ENCODE measurements at places on chromosomes 11 and 22.

GRCh38 chr11:67280341-67280787, 8.7 kb upstream of the ANKRD13D start:
- DNase-seq = no peak

DNA sequence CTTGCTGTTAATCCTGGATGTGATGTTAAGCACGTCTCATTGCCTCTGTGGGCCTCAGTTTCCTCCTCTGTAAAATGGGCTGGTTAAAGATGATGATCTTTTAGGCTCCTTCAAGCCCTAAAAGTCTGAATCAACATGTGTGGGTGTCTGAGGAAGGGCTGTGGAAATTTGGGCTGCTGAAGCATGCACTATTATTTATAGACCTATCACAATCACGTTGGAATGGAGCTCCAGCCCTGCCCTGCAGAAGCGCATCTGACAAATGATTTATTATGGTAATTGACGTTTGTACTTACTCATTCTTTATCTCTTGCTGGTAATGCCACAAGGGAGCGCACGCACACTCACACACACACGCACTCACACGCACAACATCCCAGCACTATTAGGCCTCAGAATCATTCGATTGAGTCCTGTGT, 20.4 kb downstream of the P2RX3 start:
- DNase-seq = no peak

DNA sequence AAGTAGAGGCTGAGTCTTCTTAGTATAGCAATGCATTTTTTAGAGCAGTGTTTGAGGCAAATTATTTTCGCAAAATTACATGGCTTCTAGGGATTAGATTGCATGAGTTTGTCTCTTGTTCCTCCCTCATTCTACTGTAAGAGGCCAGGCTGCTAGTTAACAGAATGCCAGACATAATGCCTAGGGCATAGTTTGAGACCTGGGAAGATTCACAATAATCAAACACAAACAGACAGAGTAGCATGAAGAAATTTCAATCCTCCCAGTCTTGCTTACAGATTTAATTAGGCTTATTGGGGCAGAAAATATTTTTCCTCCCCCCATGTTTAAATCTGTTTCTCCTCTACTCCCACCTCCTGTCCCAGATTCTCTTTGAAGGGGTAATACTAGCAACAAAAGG, 48.3 kb downstream of the ARHGEF12 start:
- no peak for DNase-seq

- no peak for DNase-seq
Measured at GRCh38 chr11:81596704-81597103, 1137.0 kb downstream of the FAM181B start.

GRCh38 chr11:8833568-8834315, 77.2 kb upstream of the AKIP1 start:
- peak; percentile 93 for DNase-seq
